ENCODE measurements at places on chromosomes 16 and 17.

DNA sequence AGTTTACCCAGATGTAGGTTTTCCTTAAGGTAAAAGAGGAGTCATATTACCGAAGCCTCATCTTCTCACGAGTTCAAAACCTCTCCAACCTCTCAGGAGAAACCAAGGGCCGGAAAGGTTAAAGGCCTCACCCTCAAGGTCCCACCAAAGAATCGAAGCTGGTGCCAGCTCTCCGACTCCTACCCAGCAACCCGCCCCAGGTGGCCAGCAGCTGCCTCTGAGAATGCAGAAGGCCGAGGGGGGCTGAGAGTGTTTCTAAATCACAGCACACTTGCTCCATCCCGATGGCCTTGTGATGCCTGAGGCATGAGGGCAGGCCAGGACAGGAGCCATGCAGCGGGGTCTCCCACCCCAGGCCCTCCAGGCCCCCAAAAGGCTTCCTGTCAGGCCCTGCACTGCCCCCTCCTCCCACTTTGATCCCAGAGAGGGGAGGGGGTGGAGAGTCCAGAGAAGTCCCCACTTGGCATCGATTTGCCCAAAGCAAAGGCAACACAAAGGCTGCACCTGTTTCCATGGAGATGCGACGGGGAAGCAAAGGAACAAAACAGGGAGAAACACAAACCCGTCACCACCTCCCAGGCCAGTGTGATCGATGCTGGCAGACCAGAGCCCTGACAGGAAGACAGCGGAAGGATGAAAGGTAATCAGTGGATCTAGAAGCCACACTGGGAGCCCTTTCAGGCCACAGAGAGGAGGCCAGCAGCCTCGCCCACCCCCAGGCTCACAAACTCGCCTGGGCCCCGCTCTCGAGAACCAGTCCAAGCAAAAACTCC is 39.0 kb downstream of the CUEDC1 start:
- DNase-seq = peak; percentile 73

GRCh38 chr16:57092786-57093411 is 516 bp downstream of the CPNE2 start:
- DNase-seq = peak; percentile 66

DNA sequence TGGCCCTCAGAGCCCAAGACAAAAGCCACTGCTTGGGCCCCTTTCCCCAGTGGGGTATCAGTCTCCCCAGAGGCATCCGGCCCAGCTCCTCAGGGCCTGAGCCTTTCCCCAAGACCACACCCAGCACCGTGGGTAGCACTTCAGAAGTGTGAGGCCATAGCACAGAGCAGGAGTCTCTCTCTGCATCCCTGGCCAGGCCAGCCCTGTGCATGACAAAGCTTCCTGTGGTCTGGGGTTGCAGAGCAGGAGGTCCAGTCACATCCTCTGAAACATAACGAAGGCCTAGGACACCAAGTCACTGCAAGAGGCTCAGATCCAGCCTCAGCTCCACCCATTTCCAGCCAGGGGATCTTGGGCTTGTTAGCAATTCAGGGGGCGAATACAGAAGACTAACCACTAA is 56.8 kb upstream of the ZNF423 start:
- no peak for DNase-seq

DNA sequence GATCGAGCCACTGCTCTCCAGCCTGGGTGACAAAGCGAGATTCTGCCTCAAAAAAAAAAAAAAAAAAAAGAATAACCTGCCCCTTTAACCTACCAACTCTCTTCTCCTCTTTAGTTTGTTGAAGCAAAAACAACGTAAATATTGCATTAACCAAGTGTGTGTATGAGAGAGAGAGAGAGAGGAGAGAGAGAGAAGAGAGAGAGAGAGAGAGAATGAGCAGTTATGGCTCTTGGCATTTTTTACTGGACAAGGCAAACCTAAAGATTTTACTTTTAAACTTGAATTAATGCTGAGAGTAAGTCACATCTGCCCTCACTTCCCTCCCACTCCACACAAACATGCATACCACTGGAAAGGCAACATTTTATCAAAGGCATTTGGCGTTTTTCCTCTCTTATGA is 3.0 kb upstream of the SLFN5 start:
- no peak for DNase-seq

DNA sequence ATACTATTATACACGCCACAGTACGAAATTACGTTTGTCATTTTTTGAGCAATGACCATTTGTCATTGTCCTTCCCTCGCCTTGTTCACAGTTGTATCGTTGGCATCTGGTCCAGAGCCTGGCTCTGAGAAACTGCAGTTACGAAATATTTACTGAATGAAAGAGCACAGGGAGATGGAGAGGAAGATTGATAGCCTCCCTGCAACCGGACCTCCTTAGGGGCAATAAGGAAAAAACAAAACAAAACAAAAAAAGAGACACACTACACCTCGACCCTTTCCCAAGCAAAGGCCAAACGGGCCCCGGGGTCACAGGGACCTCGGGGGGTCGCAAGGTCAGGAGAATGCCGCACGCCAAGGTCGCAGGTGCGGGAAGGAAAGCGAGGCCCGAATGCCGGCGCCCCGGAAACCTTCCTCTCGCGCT is 857 bp downstream of the GOT2 start:
- DNase-seq = no peak

DNA sequence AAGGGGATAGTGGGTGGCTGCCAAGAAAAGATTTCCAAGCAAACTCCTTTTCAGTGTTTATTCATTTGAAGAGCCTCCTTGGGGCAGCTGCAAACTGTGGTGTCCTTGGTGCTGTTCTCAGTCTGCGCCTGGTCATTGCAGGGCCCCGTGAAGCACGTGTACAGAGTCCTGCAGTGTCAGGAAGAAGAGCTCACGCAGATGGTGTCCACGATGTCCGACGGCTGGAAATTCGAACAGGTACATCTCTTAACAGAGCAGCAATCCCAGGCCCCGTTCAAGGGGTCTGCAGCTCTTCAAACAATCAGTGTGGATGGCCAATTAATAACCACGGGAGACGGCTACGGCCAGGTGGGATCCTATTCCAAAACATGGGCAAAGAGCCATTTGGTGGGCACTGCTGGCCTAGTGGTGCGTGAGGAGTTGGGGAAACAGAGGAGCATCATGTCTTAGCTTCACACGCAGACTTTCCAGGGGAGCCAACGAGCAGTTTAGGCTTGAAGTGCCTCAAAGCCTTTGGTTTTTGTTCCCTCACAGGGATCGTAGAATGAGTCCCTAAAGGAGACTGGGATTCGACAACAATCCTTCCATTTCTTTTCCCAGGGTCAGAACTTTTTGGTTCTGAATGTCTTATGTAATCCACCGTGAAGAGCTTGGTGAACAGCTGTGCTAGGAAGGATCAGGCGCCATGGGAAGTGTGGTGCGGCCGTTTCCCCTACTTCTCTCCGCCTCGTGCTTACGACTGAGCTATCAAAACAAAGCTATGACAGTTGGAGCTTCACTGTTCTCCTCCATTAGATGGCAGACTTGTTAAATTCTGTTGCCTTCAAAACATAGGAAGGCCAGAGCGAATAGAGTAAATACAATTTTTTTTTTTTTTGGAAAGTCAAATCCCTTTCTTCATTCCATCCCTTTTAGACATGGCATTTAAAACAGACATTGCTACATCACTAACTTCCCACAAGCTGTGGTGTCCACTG is 12.6 kb downstream of the KCTD2 start:
- DNase-seq = peak; percentile 60

DNA sequence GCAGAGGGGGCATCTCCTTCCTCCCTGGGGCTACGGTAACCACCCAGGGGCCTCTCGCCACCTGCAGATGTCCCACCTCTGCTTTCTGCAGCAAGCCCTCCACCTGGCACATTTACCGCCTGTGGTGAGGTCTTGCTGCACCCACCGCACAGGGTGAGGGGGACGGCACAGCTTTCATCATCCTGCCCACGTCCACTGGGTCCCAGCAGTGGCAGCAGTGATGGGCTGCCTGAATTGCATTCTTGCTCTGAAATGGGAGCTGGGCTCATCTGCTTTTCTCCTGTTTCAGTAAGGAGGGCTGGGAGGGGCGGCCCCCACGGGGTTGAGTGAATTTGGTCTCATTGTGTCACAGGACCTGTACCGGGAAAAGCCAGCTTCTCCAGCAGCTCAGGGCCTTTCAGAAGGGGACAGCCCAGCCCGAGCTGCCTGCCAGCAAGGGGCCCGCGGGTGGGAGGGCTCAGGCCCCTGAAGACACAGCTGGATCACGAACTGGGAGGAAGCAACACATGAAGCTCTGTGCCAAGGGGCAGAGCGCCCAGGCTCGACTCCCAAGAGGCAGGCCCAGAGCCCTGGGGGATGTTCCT is 12.7 kb downstream of the DNAAF8 start:
- no peak for DNase-seq

- DNase-seq = peak; percentile 65
These were observed 120.2 kb downstream of the METRNL start for GRCh38 chr17:83199500-83200201.

DNA sequence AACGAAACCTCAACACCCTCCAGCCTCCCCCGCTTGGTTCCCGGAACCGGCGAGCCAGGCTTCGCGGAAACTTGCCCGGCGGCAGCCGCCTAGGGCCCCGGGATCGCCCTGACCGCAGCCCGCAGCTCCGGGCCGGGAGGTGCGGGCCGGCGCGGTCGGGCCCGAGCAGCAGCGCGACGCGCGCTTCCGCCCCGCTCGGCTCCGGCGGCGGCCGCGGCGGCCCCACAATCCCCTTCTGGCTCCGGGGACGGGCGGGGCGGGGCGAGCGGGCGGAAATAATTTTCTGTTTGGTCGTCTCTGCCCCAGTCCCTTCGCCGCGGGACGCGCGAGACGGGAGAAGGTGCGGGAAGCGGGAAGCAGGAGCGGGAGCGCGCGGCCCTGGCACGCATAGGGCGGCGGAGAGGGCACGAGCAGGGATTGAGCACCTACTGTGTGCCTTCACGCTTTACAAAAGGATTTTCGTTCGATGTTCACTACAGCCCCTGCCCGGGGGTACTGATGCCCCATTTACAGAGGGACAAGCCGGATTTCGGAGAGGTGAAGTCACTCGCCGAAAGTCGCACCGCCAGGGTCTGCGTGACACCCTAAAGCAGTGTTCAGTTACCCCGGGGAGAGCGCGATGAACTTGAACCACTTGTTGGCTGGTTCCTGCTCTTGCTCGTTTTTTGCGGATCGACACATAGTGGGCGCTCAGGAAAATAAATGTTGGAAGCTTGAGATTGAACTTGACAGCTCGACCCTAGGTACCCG is 2.7 kb upstream of the MLLT6 start:
- DNase-seq = peak; percentile 93

GRCh38 chr17:57953705-57954396 is 1.4 kb downstream of the CUEDC1 start:
- DNase-seq = peak; percentile 24
